ENCODE measurements at places on chromosomes 13 and 19. TPM values are rescaled to one million over a fixed set of nuclear protein-coding genes. Genes with fewer than 3 reads are reported as not detected.

The CD22 gene
- total RNA-seq, result not detected

The CCNA1 gene
- total RNA-seq, result 4.3 TPM

The ZNF69 gene
- 29.6 TPM for total RNA-seq

The KCNN1 gene
- 91.1 TPM for total RNA-seq

The TEX26 gene
- total RNA-seq, result not detected

The ZNF560 gene
- not detected for total RNA-seq

The CGB5 gene
- total RNA-seq, result not detected

The ATXN8OS gene
- total RNA-seq, result not detected

The ZNF587B gene
- 16.9 TPM for total RNA-seq

The CEACAM5 gene
- not detected for total RNA-seq

The ARMC6 gene
- total RNA-seq, result 32.8 TPM

The SLAIN1 gene
- 120 TPM for total RNA-seq

The PCDH9 gene
- total RNA-seq, result 43.3 TPM

The CAPN12 gene
- 4.8 TPM for total RNA-seq

The GSX1 gene
- not detected for total RNA-seq

The ZNF439 gene
- 21.1 TPM for total RNA-seq

The METTL21C gene
- not detected for total RNA-seq

The NTN5 gene
- total RNA-seq, result 1.8 TPM

The YJEFN3 gene
- total RNA-seq, result 21.6 TPM

The PGLYRP2 gene
- not detected for total RNA-seq

The PCDH8 gene
- 89.0 TPM for total RNA-seq

The CASP14 gene
- not detected for total RNA-seq

The SOX21 gene
- total RNA-seq, result not detected

The PALM gene
- 349 TPM for total RNA-seq
